Activated CD4-positive, alpha-beta T cell treated with anti-CD3 and anti-CD28 coated beads, Interleukin-2, Interleukin-4, amounts not matched to agents 100 ng/mL and 50 ng/mL, durations not matched to agents 16 hours and 8 hours (primary cell): ENCODE measurements at places on chromosomes 16 and 17.

DNA sequence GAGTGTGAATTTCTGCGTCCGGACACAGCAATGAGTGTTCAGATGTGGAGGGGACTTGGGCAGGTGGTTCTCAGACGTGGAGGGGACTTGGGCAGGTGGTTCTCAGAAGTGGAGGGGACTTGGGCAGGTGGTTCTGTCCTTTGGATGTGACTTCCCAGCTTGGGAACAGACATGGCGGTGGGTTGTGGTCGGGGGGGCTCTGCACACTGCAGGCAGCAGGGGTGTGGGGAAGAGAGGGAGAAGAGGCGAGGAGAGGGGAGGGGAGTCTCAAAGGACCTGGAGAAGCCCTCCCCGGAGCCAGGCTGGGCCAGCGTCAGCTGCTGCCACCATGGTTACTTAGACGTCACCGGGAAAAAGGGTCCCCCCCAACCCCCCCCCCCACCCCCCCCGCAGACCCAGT is 9.8 kb downstream of the SOX8 start:
- DNase-seq = no peak

DNA sequence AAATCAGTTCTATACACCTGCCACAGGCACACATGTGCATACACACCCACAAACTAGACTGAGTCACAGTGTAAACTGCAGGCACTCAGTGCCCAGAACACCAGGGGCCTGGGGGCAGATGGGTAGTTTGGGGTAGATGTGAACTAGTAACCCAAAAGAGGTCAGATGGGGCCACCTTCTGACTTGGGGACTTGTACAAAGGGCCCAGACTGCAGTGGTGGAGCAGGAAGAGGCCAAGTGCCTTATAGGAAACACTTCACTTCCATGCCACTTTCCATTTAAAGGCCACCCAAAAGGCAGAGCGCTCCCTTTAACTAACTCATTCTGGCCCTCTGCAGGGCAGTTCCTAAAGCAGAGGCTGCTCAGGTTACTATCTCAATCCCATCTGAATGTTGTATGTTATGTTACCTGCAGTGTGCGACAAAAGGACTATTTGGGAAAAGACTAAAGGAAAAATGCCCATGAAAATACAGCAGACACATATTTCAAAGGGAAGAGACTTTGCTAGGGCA is 27.8 kb upstream of the ERN1 start:
- no peak for DNase-seq

DNA sequence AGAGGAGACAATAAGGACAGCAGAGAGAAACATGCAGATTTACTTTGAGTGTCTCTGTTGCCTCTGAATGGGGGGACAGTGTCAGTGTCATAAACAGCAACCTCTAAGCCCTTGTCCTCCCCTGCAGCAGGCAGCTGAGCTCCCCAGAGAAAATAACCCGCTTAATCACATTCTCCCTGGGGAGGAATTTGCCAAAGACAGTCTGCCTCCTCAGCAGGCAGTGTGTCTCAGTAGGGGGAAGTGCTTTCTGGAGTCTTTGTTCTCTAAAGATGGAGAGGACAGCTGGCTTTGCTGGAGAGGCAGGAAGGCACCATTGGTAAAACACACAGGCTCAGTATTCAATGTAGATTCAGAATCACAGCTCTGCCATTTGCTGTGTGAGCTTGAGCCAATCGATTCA is 16.1 kb downstream of the TEKT5 start:
- DNase-seq = no peak

- no peak for DNase-seq
Observed at GRCh38 chr17:28348979-28349378, 8.3 kb downstream of the POLDIP2 start.

GRCh38 chr16:4615384-4616046 is 827 bp upstream of the UBALD1 start:
- no peak for DNase-seq

DNA sequence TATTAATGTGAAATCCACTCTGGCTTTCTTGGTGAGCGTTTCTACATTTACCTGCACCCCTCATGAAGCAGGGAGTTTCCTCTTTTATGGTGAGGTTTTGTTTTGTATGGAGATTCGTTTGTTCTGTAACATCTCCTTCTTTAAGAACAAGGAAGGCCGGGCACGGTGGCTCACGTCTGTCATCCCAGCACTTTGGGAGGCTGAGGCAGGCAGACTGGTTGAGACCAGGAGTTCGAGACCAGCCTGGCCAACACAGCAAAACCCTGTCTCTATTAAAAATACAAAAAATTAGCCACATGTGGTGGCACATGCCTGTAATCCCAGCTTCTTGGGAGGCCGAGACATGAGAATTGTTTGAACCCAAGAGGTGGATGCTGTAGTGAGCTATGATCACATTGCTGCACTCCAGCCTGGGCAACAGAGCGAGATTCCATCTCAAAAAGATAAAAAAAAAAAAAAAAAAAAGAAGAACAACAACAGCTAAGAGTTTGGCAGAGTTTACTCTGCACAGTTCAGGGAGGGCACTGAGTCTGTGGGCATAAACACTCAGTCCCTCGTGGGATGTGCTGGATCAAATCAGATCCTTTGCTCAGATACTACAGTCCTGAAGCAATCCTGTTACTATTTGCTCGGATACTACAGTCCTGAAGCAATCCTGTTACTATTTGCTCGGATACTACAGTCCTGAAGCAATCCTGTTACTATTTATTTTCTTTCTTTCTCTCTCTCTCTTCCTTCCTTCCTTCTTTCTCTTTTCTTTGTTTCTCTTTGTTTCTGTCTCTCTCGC is 28.9 kb downstream of the ADCY9 start:
- DNase-seq = no peak

DNA sequence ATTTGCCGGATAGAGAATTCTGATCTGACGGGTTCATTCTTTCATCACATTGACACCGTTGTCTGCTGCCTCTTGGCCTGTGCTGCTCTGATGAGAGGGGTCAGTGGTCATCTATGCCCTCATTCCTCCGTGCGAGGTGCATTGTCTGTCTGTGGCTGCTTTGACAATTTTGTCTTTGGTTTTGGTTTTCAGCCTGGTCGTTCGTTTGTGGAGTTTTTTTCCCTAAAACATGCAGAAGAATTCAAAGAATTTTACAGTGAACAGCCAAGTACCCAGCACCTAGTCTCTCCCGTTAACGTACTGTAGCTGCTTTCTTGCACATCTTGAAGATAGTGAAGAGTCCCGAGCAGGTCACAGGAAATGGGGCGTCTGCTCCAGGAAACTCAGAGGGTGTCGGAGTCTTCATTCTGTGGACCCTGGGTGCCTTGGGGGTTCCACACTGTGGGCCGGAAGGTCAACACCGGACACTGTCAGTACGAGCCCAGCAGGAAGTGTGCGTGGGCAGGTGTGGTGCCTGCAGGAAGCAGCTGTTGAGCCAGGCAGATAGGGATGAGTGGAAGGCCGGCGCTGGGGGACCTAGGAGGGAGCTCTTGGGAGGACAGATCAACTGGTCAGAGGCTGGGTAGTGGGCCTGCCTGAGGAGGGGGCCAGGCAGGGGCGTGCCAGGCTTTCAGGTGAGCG is 28.2 kb downstream of the CRAMP1 start:
- DNase-seq = no peak

GRCh38 chr17:40342504-40343218 is 21.9 kb downstream of the GJD3 start:
- DNase-seq = no peak
